Effector CD4-positive, alpha-beta T cell (primary cell): ENCODE measurements at places on chromosomes 7 and 10.

- no peak for DNase-seq
These were observed 321.2 kb downstream of the GRM8 start for GRCh38 chr7:126931581-126931980.

DNA sequence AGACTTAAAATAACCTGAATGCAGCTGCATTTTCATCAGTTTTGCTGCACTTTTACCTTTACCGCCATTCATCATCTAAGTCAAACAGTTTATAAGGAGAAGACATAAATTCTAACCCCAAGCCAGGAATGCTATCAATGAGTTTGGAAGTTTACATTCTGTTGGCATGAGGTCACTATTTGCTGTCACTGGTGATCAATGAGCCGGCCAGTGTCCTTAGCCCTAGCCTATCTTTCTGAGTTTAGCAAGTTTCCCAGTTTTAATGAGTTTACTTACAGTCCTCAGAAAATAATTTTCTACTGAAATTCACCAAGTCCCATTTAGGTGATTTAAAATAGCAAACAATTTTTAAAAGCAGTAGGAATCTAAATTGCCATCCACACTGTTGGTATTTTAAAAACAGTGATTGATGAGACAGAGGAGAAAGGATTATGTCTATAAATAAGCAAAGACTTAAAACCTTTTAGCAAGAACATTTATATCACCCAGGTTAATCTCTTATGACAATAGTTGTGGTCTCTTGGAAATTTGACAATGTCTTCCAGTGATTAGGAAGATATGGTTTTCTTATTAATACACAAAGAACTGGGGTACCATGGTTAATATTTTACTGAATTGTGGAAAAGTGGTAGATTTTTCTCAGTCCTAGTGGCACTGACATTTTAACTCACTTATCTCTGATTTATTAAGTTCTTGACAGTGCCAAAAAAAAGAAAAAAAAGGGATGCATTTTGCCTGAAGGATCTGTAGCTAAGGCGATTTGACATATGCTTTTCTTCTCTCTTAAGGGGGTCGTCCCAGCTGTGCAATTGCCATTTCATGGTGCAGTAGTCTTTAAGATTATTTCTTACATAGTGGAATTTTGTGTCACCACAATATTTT, 443.4 kb upstream of the ANKRD30A start:
- no peak for DNase-seq

- DNase-seq: no peak
These were observed 161.5 kb downstream of the DNAH11 start for GRCh38 chr7:21704359-21704758.

DNA sequence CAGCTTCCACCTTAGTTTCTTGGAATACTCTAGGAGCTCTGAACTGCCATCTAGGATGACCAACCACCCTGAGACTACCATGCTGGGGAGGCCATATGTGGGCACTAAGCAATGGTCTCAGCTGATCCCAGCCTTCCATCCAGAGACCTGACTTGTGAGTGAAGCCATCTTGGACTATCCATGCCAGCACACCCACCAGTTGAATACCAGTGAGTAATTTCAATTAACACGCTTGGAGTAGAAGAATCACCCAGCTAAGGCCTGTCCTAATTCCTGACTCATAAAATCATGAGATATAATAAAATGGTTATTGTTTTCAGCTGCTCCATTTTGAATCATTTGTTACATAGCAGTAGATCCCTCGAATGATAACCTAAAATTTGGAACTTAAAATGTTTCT, 5.2 kb upstream of the KIF5B start:
- no peak for DNase-seq

DNA sequence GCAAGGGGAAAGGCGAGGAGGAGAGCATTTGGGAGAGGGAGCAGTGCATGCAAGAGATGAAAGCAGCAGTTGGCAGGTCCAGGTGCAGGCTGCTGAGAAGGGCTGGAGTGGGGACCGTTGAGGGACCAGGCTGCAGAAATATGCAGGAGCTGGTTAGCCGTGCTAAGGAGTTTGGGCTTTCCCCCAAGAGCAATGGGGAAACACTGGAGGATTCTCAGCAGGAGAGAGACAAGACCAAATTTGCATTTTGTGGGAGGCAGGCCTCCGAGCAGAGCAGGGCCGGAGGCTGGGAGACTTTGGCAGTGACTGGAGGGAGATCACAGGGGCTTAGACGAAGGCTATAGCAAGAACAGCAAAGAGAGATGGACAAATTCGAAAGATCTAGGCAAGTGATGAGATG, 11.8 kb downstream of the BTBD16 start:
- no peak for DNase-seq

DNA sequence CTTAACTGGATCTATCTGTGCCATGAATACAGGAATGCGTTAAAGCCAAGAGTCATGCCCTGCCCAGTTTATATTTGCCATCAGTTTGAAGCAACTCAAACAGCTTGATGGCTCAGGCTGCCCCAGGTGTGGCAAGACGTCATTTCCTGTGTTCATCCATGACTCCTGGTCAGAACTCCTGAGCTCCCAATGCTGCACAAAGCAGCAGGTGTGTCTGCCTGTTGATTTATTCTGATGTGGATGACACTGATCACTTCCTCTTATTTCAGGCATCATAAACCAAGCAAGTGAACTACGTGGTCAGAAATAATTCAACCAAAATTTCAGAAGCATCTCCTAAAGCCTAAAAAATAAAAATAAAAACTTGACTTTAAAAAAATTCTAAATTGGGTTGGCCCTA, 68.5 kb downstream of the EZH2 start:
- no peak for DNase-seq

DNA sequence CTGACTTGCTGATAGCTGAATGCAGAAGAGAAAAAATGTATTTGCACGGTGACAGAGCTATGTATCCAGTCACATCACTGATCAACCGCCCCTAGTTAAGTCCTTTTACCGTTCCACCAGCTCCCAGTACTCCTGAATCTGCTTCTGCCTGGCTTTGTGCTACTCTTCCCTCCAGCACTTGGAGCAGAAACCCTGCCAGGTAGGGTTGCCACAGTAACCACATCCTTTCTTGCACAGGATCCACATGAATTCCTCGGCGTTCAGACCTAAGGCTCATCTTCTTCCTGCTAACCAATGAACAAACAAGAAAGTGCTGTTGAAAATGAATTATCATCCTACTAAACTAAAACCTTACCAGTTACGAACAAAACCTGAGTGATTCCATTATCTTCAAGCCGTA, 52.0 kb upstream of the KCTD7 start:
- DNase-seq: no peak

DNA sequence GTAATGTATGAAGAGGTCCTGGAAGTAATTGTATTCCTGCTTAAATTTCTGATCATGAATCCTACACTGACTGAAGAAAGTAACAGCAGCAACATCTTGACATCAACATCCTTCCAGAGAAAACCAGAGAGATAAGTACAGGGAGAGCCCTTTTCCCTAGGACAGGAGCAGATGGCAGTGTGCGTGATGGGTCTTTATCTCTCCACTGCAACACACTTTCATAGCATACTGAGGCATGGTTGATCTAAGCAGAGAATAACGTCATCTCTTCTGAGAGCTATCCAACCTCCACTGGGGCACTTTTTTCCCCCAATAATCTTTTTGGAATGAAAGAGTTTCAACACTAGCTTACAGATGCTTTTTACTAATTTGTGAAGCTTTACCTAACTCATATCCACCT, 342 bp downstream of the OR2A25 start:
- DNase-seq: no peak

- DNase-seq: no peak
These were observed 196.2 kb downstream of the NRG3 start for GRCh38 chr10:82071231-82071630.

DNA sequence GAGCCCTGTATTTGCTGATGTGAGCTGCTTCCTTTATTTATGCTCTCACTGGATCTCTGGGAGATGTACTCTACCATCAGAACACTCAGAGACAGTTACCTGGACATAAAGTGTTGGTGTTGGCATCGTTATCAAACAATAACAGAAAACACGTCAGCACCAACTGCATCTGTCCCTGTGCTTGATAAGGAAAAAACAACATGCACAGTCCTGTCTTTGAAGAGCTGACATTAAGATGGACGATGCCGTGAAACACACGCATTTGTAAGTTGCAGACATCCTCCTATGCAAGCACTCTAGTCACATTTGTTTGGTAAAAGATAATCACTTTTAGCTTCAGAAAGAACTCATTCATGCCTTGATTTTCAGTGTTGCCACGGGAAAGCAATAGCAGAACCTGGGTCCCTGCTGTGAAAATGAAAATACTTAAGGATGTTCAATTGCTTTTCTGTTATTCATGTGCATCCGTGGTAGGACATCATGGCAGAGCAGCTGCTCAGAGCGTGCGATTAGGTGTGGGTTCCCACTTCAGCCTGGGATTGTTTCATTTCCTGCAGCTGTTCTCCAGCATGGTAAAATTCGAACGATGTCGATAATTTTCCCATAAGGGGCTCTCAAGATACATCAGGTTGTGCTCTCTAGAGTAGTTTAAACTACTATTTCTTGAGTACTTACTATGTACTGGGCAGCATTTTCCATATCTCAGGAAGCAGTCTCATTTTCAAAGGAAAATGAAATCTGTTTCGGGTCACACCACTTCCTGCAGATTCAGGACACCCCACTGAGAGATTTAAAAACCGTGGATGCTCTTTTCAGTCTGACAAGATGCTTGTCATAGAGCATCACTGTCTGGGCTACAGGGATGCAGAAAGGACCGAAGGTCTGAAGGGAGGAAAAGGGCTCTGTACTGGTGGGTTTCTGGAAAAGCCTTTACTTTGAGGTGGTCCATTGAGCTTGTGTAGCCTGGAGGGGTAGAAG, 248.7 kb downstream of the CAMK1D start:
- DNase-seq: no peak

GRCh38 chr10:88237896-88238614, 345.1 kb downstream of the RNLS start:
- DNase-seq: no peak

DNA sequence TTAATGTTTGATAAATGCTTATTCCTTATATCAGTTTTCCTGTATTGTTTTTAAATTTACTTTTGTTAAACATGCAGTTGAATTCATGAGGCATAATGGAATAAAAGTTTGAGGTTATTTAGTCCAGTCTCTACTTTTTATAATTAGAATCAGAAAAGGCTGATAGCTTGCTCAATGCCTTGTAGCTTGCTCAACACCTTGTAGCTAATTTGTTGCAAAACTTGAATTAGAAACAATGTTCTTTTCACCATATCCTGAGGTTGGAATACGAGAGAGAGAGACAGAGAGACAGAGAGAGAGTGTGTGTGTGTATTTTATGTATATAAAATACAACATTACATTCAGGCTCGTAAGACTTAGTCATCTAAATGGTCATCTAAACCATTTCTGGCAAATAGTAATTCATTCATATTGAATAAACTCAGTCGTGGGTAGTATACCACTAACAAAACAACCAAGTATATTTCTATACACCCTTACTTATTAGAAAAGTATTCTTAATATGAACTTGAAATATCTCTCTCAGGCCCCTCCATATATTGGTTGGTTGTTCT, 243.5 kb downstream of the ADK start:
- DNase-seq: no peak
